ENCODE measurements at places on chromosomes 12 and 14.

DNA sequence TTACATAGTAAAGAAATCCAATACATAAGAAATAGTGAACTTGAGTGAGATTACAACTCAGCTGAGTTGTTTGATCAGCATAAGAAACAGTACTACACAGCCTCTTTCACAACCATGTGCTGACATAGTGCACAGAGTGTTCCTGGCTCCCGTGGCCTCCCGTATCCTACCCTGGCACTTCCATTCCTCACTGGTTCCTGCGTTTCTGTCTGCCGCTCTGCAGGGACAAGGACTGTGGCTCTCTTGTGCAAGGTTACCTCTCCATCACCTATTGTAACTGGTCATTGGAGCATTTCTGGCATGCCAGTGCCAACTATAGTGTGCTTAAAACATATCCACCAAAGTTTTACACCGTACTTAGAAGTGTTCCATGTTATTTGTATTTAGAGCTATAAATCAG lies 46.3 kb upstream of the PCED1B start:
- DNase-seq, result peak; percentile 23

- no peak for DNase-seq
Observed at GRCh38 chr14:31071151-31071550, 45.0 kb upstream of the STRN3 start.

DNA sequence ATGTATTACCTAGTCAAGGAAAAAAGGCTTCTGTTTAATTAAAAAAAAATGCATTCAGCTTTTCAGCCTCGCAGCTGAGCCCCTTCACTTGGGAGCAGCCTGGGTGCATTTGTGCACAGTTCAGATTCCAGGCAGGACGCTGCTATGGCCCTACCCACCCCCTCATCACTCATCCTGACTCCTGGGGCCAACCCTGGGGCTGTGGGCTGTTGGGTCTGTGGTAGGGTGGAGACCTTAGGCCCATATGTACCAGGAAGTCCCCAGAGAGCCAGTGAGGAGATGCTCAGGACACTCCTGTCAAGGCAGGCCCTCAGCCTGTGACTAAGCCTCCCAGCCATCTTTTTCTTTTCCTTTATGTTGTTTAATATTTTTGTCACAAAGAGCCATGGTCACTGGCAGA lies 9.3 kb upstream of the CDCA4 start:
- no peak for DNase-seq

DNA sequence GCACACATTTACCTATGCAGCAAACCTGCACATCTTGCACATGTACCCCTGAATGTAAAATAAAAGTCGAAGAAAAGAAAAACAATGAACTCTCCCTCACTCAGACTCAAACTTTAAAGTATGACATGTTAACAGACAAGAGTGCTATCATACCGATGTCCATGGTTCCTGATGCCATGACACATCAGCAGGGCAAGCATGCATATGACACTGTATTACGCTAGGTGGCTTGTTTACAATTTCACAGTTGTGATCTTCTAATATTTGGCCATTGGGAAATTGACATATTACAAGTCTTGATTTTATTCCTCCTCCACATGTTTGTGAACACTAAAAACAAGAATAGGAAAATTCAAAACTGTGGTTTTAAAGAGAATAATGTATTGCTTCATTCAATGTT lies 126.6 kb downstream of the ADAMTS20 start:
- peak; percentile 69 for DNase-seq

DNA sequence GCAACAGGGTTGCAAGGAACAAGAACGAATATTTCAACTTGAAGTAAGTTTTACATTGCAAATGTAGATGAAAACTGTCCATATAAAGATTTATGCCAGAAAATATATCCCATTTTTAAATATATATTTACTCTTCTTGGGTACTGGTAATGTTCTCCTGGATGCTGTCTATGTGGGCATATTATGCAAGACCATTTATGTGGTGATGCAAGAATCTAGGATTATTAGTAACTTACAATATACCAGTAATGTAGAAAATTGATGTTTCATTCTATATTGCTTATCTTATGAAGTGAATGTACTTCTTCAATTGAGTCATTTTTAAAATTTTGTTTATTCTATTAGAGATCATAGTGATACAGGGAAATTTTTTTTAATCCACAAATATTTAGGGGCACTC lies 25.1 kb downstream of the FGFR1OP2 start:
- DNase-seq, result no peak

DNA sequence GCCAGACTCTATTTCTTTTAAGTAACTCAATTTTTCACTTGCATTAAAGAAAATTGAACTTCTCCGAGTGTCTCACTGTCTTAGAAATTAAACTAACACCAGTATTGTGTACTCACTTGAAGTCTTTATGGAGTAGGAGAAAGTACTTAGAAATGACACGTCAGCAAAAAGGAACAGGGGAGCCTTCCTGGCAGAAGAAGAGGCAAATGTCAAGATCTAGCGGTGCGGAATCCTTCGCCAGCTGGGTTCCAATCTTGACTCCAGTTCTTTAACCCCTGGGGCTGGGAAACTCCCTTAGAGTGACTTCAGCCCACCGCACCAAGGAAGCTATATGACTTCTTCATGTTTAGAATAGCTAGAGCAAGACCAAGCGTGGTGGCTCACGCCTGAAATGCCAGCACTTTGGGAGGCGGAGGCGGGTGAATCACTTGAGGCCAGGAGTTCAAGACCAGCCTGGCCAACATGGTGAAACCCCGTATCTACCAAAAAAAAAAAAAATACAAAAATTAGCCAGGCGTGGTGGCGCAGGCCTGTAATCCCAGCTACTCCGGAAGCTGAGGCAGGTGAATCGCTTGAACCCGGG lies 34.4 kb downstream of the WBP11 start:
- no peak for DNase-seq

GRCh38 chr14:69055125-69055524 lies 76.0 kb upstream of the ACTN1 start:
- DNase-seq, result no peak

DNA sequence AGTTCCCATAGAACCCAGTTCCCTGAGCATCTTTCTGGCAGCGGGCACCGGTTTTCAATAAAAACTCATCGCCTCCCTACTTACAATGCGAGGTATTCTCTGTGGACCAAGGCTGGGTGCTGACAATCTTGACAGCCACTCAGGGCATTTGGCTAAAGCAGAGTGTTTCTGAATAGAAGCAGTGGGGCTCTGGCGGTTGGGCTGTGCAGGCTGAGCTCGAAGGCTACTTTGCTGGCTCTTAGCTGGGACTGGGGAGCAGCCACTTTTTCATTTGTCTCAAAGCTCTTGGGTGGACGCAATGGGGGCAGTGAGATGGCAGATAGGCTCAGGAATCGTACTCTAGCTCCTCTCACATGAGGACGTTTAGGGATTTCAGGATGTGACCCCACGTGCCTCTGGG lies 151.8 kb downstream of the UNC79 start:
- DNase-seq, result no peak

DNA sequence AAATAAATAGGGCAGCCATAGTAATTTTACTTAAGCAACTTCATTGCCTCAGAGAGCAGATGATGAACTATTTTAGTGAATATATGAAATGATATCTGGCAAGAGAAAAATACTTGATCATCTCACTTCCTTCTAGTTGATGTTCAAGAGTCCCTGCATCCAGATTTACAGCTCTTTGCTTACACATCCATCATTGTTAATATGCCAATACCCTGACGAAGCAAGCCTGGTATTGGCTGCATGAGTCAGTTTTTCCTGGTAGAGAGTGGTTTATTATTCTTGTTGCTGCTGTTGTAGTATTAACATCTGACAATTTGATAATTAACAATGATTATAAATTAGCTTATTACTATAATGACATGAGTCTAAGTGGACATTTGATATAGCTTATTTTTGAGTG lies 681.9 kb downstream of the NRXN3 start:
- DNase-seq, result no peak

- no peak for DNase-seq
Observed at GRCh38 chr12:80593766-80594165, 113.7 kb upstream of the MYF6 start.

GRCh38 chr14:100333311-100333710 lies 10.2 kb downstream of the SLC25A47 start:
- no peak for DNase-seq

All from NCI-H69 (cell line).